ENCODE measurements at places on chromosomes 2 and 18.

DNA sequence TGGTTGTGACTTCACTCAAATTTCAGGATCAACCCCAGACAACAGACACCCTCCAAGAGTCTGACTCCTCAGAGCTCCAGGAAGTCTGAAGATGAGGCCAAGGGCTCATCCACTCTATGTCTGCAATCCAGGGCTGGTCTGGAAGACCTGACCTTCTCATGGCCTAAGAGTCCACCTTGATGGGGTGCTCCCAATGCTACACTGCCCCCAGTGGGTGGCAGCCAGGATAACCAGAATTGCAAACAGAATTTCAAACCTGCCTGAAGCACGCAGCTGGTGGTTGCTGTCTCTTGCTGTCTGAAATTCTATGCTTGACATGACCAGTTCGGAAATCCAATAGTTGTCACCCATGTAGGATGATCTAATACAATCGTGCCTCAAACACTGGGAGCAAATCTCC, 96.0 kb downstream of the UXS1 start:
- DNase-seq: no peak

- no peak for DNase-seq
These were observed 197.5 kb upstream of the COL3A1 start for GRCh38 chr2:188776634-188777033.

GRCh38 chr2:162017233-162017632, 56.8 kb downstream of the DPP4 start:
- DNase-seq: no peak

DNA sequence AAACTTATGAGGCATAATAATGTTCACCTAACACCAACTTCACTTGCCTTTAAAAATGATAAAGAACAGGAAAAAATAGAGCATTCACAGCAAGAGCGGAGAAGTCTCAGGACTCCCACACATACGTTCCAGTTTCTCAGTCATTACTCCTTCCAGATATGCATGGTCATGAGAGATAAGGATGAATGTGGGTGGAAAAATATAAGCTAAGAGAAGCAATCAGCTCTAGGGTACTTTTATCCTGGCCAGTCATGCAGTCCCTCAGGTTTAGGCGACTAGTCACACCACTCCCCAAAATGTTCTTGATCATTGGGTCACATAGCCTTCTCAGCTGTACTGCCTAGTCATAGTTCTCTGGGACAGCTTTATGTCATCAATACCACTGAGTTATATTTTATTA, 29.2 kb upstream of the CCDC178 start:
- no peak for DNase-seq

- DNase-seq: no peak
These were observed 104.8 kb downstream of the SP100 start for GRCh38 chr2:230520875-230521155.

DNA sequence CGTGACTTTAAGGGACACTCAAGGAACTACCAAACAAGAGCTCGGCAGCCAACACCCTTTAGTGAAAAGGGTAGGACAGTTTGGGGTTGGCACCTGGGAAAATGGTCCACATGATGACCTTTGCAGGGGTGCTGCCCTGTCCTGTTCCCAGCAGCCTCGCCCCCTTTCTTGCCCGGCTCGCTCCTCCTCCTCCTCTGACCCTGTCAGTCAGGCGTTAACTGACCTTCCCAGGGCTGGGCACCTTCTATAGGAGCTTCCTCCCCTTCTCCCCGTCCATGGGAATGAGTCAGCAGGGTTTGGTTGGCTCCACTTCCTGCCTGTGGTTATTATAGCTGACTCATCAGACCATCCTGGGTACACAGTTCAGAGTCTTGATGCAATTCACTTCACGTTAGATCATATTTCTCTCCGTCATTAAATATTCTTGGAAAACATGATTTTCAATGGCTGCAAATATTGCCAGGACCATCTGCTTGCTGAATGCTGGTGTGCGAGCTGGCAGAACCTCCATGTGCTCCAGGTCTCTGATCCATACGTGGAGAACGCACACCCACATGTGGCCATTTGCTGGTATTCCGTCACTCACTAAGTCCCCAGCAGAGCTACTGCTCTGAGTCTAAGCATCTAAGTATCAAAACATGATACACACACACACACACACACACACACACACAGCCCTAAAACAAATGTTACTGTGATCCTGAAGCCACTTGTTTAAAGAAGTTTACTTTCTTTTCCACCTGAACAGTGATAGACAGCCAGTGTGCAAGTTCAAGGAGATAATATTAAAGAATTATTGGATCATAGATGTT, 185.0 kb downstream of the ANAPC1 start:
- DNase-seq: peak; percentile 95

- no peak for DNase-seq
These were observed 90.0 kb downstream of the COMMD1 start for GRCh38 chr2:61995515-61995914.
